ENCODE measurements at places on chromosomes 3 and 15.

DNA sequence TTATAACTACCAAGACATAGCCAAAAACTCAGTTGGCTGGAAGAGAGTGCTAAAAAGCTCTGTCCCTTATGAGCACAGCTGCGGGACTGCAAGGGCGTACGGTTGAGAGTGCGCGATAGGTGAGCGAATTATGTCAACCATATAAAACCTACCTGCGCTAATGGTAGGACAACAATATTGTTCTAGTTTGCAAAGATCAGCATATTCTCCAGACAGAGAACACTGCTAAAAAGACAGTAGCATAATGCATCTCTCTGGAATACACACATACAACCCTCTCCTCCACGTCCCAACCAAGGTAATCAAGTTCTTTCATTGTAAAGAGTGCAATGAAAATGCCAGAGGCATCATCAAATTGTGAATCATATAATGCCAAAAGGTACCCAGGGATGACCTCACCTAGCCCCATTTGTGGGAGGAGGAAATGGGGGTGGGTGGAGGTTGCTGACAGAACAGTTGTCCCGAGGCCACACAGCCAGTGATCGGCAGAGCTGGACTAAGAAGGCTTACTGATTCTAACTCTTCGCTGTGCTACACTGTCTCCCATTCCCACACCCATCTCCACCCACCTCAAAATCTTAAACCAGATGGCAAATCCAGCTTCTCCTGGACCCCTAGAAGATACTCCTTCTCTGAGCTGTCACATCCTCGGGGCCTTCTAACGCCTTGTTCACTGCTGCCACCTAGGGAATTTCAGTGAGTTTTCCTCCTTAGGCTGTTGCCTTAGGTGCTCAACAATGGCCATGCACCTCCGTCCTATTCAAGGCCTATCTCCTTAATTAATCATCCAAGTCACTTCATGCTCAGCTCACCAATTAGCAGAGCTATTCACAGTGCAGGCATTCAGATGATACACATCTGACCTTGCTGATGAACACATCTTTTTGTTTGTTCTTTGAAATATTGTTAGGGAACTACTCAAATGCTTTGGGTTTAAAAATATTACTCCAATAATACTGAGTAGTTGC lies 60.7 kb downstream of the RPL22L1 start:
- peak; percentile 65 for DNase-seq

DNA sequence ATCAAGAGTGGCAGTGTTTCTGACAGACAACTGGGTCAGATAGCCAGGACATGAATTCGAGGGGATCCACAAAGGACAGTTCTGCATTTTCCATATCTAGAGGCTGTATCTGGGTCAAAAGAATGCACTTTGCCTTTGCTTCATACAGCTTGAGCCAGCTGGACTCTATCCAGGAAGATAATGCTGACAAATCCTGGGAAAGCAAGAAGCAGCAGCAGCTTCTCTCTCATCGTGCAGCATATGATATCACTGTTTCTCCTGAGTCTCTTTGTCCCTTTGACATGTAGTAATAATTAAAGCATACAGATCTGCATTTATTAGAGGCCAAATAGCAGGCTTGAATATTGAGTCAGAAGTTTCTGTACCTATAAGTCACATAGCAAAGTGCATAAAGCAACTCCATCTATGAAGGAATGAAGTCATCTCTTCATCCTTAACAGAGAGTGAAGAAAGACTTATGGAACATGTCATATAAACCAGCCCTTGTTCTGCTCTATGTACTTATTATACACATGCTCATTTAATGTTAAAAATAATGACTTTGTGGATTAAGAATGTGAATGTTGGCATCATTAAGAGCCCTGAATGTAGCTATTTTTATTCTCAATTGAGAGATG lies 236.8 kb upstream of the GBE1 start:
- DNase-seq = no peak

DNA sequence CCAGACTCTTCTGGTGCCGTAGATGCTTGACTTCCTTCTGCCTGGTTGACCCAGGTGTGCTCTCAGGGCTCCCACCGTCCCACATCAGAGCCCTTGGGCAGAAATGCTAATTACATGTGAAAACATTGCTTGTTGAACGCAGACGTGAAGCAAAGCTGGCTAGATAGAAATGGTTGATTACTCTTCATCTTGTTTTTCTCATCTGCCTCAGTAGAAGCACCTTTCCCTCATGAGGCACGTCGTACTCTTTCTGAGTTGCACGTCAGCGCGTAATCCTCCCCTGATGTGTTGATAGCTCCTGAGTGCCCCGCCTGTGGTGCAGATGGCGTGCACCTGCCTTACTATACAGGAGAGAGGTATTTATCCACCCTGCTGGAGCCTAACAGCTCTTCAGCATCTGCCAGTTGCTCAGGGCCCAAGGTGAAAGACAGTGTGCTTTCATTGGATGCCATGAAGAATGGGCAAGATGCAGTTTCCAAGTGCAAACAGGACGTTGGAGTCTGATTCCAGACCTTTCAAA lies 18.1 kb downstream of the MAP6D1 start:
- DNase-seq = no peak

DNA sequence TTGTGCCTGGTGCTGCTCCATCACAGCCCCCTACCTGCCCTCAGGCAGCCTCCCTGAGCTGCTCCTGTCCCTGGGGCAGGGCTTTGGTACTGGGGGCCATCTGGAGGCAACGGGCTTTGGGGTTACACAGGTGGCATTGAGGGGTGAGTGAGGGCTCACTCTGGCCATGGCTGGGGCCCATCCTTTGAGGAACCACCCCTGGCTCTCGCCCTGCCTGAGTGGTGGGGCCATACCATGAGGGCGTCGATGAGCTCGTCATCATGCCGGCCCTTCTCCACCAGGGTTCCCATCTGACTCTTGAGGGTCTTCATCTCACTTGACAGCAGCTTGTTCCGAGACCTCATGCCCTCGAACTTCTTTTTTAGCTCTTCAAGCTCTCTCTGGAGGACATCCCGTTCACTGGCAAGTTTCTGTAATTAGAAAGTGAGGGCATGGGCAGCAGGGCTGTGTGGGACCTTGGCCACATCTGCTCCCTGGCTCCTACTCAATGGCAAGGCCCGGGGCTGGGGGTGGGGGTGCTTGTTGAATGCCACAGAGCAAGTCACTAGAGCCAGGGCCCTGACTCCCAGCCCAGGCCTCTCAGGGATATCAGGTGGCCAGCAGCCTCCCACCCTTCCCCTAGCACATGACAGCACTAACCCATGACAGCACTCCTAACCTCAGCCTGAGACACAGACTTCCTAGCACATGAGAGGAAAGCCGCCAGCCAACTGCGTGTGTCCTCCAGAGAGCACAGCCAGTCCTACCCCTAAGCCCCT lies 33.5 kb downstream of the CCDC13 start:
- DNase-seq = no peak

- no peak for DNase-seq
These were observed 35.6 kb upstream of the TLE3 start for GRCh38 chr15:70133296-70133695.

DNA sequence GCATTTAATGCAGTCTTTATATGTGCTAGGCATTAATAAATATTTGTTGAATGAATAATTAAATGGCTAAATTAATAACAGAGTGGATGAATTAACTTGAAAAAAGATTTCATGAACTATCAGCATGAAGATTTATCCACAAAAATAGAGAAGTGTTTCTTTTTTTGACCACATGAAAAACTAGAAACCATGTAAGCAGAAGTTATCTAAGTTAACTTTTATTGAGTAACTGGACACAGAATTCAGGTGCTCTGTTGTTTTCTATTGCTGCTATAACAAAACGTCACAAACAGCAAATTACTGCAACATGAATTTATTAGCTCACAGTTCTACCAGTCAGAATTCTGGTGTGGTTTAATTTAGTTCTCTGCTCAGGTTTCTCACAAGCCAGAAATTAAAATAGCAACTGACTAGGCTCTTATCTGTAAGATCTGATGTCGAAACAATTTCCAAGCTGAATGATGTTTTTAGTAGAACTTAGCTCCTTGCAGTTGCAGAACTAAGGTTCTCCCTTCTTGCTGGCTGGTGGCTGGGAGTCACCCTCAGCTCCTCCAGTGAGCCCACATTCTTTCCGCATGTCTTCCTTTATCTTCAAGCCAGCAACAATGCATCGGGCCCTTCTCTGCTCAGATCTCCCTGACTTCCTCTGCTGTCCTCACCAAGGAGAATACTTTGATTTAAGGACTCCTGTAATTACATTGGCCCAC lies 810.2 kb upstream of the ALCAM start:
- DNase-seq = peak; percentile 2

GRCh38 chr15:67822537-67823313 lies 2.6 kb upstream of the SKOR1 start:
- no peak for DNase-seq

GRCh38 chr3:139332092-139332491 lies 11.7 kb upstream of the MRPS22 start:
- DNase-seq = no peak

- DNase-seq = no peak
These were observed 13.0 kb downstream of the TGM5 start for GRCh38 chr15:43253431-43254403.

DNA sequence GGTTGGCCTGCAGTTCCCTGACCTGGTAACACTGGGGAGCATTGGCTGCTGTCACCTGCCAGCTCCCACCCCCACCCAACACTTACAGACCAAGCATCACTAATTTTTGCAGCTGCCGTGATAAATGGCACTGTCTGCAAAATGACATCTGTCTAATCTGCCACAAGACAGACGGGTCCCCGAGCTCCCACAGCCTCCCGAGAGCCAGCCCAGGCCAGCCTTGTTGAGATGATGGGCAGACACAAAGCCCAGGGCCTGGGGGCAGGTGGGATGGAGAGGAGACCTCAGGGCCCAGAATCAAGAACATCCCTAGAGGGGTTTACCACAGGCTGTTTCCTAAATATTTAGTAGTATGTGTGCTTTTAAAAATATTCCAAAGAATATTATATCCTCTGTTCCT lies 203.4 kb downstream of the TBC1D2B start:
- no peak for DNase-seq

DNA sequence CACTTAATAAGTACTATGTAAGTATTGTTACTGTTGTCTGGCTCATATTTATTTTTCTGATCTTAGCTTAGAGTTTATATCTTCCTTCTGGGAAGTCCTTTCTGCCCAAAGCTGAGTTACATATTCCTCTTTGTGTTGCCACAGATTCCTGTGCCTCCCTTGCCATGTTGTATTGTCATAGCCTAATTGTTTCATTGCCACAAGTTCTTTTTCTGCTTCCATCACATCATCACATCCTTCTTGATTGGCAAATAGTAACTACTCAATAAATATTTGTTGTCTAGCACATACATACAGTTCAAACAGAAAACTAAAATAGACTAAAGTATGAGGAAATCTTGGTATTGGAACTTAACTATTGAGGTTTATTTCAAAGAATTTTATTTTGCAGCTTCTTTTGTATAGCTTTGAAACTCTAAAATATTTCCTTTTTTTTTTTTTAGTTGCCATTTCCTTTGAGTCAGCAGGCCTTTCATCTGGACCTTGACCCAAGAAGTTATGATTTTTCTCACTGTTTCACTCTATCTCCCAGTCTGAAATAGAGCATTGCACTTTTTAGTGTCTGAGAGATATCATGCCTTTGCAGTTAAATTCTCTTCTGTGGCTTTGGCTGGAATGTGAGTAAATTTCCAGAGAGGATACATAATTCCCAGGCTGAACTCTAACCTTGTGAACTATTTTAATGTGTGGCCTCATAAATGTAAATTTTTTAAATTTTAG lies 98.2 kb downstream of the ZNF609 start:
- DNase-seq = peak; percentile 28

DNA sequence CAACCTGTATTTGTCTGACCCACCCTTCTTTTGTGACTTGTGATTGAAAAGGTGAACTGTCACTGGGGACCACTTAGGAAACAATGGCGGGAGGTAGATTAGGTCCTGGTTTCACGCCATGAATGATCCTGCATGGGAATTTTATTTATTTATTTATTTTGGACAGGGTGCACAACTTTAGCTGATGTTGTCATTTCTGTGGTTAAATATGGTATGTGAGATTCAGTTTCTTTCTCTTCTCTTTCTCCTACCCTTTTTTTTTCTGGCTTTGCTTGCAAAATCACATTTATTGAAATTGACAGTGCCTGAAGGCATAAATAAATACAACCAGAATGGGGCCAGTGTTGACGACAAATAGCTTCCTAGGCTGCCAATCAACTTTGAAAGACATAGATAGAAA lies 18.0 kb upstream of the HTR3E start:
- DNase-seq = peak; percentile 41

DNA sequence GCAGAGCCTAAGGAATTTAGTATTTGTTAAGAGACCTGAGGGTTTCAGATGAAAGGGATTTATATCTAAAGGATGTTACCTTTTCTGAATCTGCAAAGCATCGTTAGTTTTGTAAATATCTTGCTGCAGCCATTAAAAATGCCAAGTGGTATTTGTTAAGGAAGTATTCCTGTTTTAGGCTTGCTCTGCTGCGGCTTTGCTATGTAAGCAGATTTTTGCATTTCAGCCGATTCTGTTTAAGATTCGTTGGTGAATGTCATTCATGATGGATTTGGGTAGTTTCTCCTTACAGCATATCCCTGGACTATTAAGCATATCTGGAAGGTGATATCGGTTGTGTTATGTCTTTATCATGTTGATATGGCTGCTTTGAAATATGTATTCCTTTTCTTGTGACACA lies 1.0 kb downstream of the USP8 start:
- DNase-seq = peak; percentile 11

GRCh38 chr15:42725331-42725903 lies 11.5 kb downstream of the CDAN1 start:
- no peak for DNase-seq

- DNase-seq = peak; percentile 60
These were observed 39.1 kb downstream of the SYNM start for GRCh38 chr15:99143655-99144610.

DNA sequence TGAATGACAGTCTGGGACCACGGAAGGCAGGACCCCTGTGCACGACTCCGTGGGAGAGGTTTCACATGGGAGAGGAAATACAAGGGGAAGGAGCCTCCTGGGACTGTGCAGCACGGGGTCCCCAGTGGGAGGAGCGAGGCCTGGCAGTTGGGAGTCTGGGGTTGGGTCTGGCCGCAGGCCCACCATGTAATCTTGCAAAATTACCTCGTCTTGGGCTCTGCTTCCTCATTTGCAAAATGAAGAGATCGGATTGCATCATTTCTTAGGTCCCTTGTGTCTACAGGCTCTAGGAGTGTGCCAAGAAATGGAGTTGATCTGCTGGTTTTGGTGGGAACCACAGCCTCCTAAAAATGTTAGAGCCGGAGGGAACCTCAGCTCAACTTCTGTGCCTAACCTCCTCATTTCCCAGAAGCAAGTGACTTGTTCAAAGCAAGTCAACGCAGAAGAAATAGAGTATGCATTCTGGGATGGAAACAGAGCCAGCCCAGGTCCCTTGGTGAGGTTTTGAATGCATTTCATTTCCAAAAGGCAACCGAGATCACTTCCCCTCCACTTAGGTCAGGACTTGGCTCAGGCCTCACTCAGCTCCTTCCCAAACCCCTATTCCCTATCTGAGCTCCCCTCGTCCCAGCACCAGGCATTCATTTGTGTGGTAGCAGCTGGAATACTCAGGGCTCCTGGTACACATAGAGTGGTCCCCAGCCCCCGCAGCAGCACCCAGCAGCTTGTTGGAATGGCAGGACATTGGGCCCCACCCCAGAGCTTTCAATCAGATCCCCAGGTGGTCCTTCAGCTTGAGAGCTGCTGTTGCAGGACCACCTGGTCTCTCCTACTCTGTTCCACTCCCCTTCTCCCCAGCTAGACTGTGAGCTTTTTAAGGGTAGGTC lies 267.7 kb downstream of the XXYLT1 start:
- DNase-seq = peak; percentile 45
